ENCODE measurements at places on chromosomes 13 and 19.

GRCh38 chr13:20142023-20142926 is 18.6 kb downstream of the GJA3 start:
- no peak for DNase-seq

GRCh38 chr19:35316560-35316959 is 12.4 kb upstream of the CD22 start:
- DNase-seq: no peak

GRCh38 chr13:110528371-110528770 is 33.2 kb downstream of the RAB20 start:
- no peak for DNase-seq

DNA sequence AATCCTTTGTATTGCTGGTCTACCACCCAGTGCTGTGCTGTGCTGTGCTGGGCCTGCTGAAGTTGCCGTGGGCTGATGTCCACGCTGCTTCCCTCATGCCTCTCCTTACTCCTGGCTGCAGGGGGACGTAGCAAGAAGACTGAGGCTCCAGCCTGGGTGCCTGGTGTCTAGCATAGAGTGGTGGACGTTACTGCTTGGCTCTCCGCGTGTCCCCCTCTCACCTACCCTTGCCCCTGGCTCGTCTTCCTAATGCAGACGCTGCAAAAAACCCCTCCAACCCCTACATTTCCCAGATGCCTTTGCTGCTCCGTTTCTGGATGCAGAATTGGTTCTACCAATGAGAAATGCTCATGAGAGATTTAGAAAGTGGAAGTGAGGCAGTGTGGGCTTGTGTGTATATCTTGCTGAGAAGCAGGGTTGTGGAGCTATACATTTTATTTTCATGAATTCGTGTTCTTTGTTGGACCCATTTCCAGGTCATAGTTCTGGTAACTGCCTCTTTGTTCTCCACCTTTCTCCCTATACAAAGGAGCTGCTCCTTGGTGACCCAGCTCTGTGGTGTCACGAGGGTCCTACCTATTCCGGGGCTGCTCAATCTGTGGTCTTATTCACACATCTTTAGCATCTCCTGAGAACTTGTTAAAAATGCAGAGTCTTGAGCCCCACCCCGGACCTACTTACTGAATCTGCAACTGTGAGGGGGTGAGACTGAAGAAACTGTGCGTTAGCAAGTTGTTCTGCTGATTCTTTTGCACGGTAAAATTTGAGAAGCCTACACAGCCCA is 7.9 kb upstream of the DENND1C start:
- no peak for DNase-seq
